ENCODE measurements at places on chromosomes 11 and 22.

GRCh38 chr11:59171508-59172322, at the start of gene DTX4:
Gene DTX4, plus strand, starts transcription at chr11:59172132. Its CDS starts 464 bp downstream, at chr11:59172596.
- DNase-seq = peak; percentile 94

DNA sequence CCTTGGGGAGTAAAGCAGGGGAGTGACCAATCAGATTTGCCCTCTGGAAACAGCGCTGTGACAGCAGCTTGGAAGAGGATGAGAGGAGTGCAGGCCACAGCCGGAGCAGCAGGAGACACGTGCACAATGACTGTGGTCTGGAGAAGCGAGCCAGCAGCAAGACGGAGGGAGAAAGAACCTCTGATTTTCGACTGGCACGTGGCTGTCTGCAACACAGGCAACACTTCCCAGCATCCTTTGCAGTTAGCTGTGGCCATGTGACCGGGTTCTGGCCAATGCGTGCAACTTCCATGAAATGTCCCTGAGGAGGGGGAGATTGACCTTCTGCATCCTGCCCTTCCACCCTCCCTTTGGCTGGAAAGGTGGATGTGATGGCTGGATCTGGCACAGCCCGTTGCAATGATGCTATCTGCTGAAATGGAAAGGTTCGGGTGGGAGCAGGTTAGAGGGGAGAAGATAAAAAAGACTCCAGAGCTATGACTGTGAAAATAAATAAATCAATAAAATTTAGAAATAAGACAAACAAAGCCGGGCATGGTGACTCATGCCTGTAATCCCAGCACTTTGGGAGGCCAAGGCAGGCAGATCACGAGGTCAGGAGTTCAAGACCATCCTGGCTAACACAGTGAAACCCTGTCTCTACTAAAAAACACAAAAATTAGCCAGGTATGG, 15.6 kb downstream of the PLA2G6 start:
- no peak for DNase-seq

GRCh38 chr22:49906799-49907290, 11.4 kb downstream of the ALG12 start:
- DNase-seq = no peak

GRCh38 chr11:125132596-125132995, 21.2 kb upstream of the TMEM218 start:
- DNase-seq = no peak

DNA sequence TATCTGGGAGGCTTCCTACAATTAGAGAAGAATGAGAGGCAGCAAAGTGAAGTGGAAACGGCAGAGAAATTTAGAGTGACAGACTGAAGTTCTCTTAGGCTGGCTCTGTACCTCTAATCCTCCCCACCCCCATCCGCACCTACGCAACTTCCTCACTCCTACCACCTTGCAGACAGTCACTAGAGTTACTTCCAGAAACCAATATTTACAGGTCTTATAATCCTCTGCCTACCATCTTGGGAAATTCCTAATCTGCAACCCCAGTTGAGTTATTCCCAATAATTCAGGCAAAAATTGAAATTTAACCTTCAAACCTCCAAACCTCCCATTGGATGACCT, 71.7 kb downstream of the PAK1 start:
- DNase-seq = no peak

DNA sequence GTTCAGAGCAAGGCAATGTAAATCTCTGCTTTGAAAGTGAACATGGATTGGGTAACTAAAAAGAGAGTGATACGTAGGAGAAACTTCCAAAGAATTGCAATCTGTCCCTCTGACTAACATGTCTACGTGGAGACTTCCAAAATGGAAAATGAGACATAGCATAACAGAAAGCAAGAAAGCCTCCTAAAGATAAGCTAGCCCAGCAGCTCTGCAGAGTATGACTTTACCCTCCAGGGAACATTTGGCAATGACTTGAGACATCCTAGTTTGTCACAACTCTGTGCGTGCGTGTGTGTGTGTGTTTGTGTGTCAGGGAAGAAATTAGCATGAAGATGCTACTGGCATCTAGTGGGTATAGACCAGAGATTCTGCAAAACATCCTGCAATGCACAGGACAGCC, 817.4 kb downstream of the NTM start:
- no peak for DNase-seq

- no peak for DNase-seq
These were observed 11.4 kb downstream of the OR10D3 start for GRCh38 chr11:124194293-124195188.

DNA sequence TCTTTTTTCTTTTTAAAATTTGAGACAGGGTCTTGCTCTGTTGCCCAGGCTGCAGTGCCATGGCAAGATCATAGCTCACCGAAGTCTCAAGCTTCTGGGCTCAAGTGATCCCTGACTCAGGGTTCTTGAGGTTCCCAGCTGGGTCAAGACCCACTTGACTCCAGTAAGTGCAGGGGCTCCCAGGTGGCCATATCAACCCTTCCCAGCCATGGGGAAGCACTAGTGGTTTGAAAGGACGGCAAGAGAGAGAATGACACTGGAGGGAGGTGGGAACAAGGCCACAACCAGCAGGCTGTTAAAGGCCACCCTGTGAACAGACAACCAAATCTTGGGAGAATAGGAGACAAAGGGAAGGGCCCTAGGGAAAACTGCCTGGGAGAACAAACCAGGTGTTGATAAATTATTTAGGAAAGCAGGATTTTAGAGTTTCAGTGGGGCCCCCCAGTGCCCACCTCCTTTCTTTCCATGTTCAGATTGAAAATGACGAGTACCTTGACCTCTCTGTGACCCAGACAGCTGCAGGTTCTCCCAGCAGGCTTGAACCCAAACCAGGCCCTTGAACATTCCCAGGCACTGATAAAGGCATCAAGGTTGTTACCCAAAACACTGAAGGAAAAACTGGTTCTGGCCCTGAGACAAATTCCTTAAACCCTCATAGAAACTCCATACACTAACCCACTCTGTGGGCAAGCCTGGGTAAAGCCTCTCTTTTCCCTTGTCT, 28.8 kb downstream of the KLHL22 start:
- DNase-seq = no peak

GRCh38 chr11:102486584-102486983, 34.0 kb upstream of the TMEM123 start:
- DNase-seq = no peak

GRCh38 chr11:6530848-6531247, 33.8 kb downstream of the DNHD1 start:
- no peak for DNase-seq

- no peak for DNase-seq
These were observed 2.0 kb downstream of the KCNE3 start for GRCh38 chr11:74465291-74465708.

DNA sequence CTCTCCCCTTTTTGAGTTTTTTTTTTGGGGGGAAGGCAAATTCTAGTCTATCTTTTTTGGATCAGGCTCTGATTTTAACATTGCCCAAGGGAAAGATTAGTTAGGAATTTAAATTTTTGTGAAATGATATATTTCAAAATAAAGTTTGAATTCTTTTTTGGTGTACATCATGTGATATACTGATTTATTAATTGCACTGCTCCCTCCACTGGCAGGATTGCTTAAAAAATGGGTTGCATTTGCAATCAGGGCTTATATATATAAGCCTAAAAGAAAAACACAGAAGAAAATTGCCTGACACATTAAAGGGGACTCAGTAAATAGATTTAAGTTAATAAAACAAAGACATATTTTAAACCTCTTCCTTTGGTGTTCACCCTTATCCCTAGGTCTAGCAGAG, 1.2 kb downstream of the DYNC2H1 start:
- DNase-seq = no peak

DNA sequence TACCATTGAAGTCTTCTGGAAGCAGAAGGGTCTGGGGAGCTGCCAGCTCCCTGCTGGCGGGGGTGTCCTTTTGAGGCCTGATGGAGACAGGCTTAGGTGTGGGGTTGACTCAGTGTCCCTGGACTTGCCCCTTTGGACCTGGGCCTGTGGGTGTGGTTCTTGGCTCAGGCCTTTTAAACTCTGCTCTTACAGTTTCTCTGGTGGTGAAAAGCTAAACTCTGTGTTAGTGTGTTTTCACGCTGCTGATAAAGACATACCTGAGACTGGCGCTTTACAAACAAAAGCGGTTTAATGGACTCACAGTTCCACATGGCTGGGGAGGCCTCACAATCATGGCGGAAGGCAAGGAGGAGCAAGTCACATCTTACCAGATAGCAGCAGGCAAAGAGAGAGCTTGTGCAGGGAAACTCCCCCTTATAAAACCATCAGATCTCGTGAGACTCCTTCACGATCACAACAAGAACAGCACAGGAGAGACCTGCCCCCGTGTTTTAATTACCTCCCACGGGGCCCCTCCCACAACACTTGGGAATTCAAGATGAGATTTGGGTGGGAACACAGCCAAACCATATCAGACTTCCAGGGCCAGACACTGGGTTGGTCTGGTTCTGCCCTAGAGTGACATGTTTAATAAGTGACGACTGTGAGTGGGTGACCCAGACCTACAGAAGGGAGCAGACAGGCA, 26.5 kb downstream of the GRAMD4 start:
- DNase-seq = no peak

DNA sequence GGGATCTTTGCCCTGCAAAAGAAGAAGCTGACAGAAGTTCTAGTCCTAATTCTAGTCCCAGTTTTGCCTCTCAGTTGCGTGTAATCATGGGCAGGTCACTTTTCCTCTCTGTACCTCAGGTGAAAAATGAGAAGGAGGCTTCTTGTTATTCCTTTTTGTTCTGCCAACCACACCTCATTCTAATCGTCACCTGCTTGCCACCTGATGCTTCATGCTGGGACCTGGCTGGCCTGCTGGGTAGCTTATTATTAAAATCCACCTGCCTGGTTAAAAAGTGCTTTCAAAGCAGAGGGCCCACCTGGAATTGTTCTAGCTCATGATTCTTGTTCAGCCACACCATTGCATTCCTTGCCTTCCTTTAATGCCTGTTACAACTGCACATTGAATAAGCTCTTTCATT, 8.4 kb upstream of the ALG8 start:
- no peak for DNase-seq

DNA sequence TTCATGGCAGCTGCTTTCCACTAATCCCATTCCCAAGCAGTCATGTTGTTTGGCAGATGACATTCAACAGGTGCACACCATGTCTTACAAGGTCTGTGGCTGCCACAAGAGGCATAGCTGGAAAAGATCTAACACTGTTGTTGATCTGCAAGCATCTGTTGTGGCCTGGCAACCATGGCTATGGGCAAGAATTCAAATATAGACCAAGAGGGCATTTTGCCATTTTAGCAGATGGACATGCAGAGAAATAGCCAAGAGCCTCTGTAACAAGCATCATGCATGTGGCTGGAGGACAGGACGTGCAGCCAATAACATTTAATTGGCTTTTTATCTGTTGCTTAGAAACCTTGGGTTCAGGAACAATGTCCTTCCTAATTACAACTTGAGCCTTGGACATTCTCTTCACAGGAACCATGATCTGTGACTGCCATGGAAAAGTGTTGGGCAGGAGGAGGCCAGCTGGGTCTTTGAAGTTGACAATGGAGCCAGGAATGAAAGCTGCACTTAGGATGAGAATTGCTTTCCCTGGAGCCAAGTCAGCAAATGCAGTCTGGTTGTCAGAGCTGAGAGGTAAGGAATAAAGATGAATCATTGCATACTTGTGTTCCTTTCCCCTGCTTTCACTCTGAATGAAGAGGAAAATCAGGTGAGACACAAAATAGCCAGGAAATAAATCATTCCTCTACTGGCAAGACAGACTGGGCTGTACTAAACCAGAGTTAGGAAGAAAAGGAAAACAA, 113.6 kb upstream of the ANO5 start:
- no peak for DNase-seq

DNA sequence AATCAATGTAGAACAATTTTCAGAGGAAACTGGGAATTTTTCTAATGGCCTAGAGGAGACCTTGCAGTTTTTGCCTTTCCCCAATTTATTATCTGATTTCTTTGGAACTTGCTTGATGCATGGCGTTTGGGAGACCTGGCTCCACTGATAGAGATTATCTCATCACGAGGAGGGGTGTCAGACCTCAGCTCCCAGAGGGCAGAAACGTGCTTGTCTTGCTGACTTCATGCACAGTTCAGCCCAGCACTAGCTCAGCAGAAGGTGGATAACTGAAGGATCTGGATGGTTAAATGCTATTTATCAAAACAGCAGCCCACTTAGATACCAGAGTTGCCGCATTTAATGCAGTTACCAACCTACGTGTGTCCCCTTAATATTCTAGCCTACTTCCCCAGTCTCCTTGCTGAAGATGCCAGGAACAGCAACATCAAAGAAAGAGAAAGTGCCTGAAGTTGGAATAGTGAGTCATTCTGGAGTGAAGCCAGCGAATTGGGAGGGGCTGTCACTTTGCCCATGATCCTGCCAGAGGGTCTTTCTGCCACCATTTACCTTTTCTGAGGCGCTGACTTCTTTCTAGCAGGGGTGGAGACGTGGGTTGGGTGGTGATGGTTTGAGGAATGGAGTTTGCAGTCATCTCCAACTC, 133.5 kb upstream of the CADM1 start:
- DNase-seq = no peak

DNA sequence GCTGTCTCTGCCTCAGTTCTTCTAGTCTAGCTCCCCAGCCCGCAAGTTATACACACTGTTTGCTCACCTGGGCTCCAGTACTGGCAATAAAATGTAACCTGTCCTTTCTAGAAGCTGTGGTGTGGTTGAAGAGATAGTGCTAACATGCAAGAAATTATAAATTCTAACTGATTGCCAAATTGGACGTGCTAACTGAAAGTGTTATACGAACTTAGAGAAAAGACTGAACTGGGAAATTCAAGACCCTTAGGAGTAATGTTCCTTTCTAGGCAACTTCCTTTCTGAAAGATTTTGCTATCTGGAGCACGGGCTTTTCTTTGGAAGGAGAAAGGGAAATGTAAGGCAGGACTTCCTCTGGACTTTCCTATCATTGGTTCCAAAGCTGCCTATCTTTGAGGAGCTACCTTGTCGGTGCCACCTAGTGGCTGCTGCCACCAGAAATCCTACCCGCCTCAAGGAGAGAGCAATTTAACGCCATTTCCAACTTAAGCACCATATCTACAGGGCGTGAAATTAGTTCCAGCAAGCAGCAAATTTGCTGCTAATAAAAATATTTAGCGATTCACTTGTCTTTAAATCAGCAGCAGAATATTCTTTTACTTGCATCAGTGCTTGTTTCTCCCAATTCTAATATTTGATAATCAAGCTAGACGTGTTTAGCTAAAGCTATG, 12.7 kb upstream of the TMEM218 start:
- peak; percentile 44 for DNase-seq

- DNase-seq = peak; percentile 77
These were observed 1.0 kb upstream of the POLD4 start for GRCh38 chr11:67354075-67355022.

All from uterus (tissue), 4 donors.